ENCODE measurements at places on chromosomes 11 and 22.

DNA sequence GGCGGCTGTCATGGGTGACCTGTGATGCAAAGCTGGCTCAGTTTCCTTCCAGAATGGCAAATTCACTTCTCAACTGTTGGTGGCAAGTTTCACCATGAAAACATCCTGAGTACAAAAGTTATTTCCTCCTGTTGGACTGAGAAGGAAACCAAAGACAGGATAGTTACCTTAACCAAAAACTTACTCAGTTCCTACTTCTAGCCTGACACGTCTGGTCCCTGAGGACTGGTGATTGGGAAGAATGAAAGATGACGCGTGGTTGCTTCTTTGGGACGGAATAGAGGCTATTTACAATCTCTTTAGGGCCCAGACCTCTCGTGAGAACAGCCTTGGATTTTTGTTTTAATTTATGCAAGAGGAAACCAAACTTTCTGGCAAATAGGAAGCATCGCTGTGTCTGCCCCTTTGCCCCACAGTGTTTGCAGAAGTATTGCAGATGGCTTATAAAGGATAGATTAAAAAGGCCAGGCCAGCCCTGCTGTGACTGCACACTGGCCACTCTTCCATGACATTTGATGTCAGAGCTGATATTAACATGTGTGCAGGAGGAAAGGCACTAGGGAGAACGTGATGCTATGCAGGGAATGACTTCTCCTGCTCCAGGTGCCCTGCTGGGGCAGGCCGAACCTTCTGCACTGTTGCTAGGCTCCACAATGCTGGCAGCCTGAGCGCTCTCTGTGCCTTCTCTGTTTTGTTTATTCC lies 7.6 kb downstream of the VPS26B start:
- H3K27me3 ChIP-seq, result no peaks in the 10 kb centered on the region
- peak; percentile 21 for DNase-seq
- no peak overlapping the region for H3K4me3 ChIP-seq
- peaks cover 7% of the 10 kb centered on the region for H3K36me3 ChIP-seq

- H3K4me3 ChIP-seq, result no peak overlapping the region
- DNase-seq, result no peak
- peaks cover 3% of the 10 kb centered on the region for H3K36me3 ChIP-seq
- H3K27ac ChIP-seq, result no peak overlapping the region
These were observed 7.1 kb downstream of the RRP8 start for GRCh38 chr11:6596239-6596877.

DNA sequence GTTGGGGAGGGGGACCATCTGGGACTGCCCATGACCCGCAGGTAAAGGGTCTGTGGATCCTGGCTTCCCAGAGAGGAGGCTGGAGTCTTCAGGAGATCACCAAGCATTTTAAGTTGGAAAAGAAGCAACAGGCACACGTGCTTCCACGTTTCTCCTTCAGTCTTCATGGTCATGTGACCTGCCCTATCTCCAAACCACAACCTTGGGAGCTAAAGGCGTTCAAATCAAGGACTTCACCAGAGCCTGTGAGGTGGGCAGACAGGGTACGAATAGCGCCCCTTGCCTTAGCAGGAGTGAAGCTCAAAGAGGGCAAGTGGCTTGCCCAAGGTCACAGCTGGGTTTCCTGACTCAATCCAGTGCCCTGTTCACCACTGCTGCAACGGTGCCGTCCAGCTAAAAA lies 6.7 kb downstream of the TMEM184B start:
- H3K27me3 ChIP-seq, result no peaks in the 10 kb centered on the region
- DNase-seq, result no peak
- H3K4me1 ChIP-seq, result no peaks in the 10 kb centered on the region
- peak overlapping the region; percentile 47 for H3K27ac ChIP-seq
- no peak overlapping the region for H3K4me3 ChIP-seq

DNA sequence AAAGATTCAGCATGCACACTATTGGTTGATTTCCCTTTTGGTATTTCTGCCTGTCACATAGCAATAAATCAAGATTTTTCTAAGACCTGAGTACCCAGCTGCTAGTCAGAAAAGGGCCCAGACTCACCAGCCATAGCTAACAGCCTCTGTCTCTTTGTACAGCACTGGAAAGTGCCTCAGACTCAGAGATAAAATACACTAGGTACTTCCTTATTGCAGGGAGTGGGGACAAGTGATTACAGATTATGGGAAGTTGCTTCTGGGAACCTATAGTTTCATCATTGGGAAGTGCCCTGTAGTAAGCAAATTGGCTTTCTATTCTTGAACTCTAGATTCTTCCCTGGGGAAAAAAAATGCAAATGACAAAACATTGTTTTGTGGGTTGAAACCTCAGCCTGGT lies at the start of gene CASP5:
TSS of gene CASP5 (minus strand) at position 166 of the 400 bp plus-strand sequence. CDS start at position 134, 32 bp downstream.
- DNase-seq, result no peak
- no peaks in the 10 kb centered on the region for H3K27me3 ChIP-seq
- H3K4me3 ChIP-seq, result no peak within 1 kb of the TSS
- H3K4me1 ChIP-seq, result no peaks in the 10 kb centered on the region

DNA sequence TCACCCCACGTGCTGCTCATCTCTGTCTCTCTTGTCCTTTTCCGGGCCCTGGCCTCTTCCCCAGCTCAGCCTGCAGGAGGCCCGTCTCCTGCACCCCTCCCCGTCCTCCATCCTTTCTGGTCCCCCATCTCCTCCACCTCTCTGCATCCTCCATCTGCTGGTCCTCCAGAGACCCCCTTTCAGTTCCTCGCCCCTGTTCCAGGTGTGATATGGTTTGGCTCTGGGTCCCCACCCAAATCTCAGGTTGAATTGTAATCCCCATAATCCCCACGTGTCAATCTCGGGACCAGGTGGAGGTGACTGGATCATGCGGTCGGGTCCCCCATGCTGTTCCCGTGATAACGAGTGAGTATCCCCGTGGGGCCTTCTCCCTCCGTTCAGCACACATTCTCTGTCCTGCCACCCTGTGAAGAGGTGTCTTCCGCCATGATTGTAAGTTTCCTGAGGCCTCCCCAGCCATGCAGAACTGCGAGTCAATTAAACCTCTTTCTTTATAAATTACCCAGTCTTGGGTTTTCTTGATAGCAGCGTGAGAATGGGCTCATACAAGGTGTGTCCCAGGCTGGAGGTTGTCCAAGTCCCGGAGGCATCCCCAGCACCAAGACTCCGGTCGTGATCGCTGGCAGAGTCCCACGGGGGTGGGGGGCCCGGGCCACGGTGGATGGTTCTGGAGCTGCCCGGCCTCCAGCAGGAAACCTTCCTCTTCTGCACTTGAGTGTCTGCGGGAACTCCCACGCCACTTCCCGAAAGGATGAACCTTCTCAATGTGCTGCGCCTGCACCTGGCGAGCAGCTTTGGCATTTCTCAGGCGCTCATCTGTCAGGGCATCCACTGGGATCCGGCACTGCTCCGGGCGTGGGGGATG lies 29.0 kb upstream of the TOLLIP start:
- no peaks in the 10 kb centered on the region for H3K27me3 ChIP-seq
- no peaks in the 10 kb centered on the region for H3K4me1 ChIP-seq
- H3K4me3 ChIP-seq, result no peak overlapping the region
- H3K36me3 ChIP-seq, result no peaks in the 10 kb centered on the region
- H3K27ac ChIP-seq, result no peak overlapping the region

DNA sequence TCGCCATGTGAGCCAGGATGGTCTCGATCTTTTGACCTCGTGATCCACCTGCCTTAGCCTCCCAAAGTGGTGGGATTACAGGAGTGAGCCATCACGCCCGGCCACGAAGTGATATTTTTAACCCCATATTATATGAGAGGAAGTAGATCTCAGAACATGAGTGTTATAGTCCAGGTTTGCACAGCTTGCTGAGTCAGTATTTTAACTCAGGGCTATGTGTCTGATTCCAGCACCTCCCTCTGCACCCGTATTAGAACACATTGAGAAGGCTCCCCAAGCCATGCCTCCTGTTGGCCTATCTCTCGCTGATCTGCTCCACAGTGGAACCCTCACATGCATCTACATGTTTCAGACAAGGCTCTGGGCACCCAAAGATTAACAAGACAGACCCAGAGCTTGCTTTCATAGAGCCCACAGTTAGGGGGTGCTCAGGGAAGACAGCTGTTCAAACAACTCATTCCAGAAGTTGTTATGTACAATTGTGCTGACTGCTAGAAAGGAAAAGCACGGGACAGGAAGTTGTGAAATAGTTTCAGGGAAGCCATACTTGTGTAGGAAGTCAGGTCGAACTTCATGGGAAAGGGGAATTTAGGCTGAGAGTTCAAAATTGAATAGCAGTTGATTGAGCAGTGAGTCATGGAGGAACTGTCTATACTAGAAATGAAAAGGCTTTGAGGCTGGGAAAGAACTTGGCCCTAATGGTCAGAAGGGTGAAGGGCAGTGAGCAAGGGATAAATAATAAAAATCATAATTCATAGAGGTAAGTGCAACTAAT lies 49.3 kb upstream of the CLPB start:
- peaks cover 2% of the 10 kb centered on the region for H3K4me1 ChIP-seq

DNA sequence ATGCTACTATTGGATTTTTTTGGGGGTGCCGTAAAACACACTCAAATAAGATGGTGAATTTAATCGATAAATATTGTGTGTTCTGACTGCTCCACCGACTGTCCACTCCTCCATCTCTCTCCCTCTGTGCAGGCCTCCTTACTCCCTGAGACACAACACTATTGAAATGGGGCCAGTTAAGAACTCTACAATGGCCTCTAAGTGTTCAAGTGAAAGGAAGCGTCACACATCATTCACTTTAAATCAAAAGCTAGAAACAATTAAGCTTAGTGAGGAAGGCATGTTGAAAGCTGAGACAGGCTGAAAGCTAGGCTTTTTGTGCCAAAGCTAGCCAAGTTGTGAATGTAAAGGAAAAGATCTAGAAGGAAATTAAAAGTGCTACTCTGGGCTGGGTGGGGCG lies 156.7 kb downstream of the CTTN start:
- no peak overlapping the region for H3K27ac ChIP-seq
- H3K27me3 ChIP-seq, result no peaks in the 10 kb centered on the region
- no peaks in the 10 kb centered on the region for H3K4me1 ChIP-seq
- H3K36me3 ChIP-seq, result no peaks in the 10 kb centered on the region
- DNase-seq, result peak; percentile 33

- H3K4me1 ChIP-seq, result peaks cover 5% of the 10 kb centered on the region
- H3K4me3 ChIP-seq, result no peak overlapping the region
- DNase-seq, result no peak
These were observed 51.4 kb downstream of the BDNF start for GRCh38 chr11:27648840-27649239.

- no peak overlapping the region for H3K4me3 ChIP-seq
- DNase-seq, result no peak
- no peaks in the 10 kb centered on the region for H3K36me3 ChIP-seq
- H3K4me1 ChIP-seq, result no peaks in the 10 kb centered on the region
These were observed 53.5 kb upstream of the SLC35C1 start for GRCh38 chr11:45751430-45751829.

GRCh38 chr22:29750559-29751538 lies 16.0 kb downstream of the ZMAT5 start:
- no peaks in the 10 kb centered on the region for H3K4me1 ChIP-seq
- H3K4me3 ChIP-seq, result no peak overlapping the region
- no peak overlapping the region for H3K27ac ChIP-seq
- no peaks in the 10 kb centered on the region for H3K27me3 ChIP-seq

DNA sequence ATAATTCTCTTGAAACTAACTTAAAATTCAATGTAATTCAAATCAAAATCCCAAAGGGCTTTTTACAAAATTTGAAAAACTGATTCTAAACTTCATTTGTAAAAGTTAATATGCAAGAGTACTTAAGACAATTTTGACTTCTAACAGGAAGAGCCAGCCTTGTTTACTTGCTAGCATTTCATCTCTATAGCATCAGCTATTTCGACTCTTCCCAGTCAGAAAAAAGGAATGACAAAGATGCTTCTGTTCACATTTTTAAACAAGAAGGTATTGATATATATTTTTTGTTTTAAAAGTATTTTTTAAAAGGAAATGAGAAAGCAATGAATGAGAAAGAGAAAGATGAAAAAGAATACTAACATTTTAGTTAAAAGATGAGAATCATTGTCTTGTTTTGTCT lies 16.4 kb downstream of the SLN start:
- H3K27me3 ChIP-seq, result no peaks in the 10 kb centered on the region
- H3K27ac ChIP-seq, result no peak overlapping the region
- DNase-seq, result no peak

- peak; percentile 94 for DNase-seq
- H3K4me3 ChIP-seq, result peak overlapping the region; percentile 46
- peaks cover 8% of the 10 kb centered on the region for H3K27me3 ChIP-seq
- H3K27ac ChIP-seq, result peak overlapping the region; percentile 97
- H3K4me1 ChIP-seq, result peaks cover 40% of the 10 kb centered on the region
- H3K36me3 ChIP-seq, result no peaks in the 10 kb centered on the region
These were observed 10.1 kb downstream of the PIM3 start for GRCh38 chr22:49970528-49971231.

- H3K4me1 ChIP-seq, result no peaks in the 10 kb centered on the region
- H3K27ac ChIP-seq, result no peak overlapping the region
- DNase-seq, result no peak
- no peaks in the 10 kb centered on the region for H3K36me3 ChIP-seq
- no peak overlapping the region for H3K4me3 ChIP-seq
These were observed 719.3 kb downstream of the JRKL start for GRCh38 chr11:97109078-97109477.

DNA sequence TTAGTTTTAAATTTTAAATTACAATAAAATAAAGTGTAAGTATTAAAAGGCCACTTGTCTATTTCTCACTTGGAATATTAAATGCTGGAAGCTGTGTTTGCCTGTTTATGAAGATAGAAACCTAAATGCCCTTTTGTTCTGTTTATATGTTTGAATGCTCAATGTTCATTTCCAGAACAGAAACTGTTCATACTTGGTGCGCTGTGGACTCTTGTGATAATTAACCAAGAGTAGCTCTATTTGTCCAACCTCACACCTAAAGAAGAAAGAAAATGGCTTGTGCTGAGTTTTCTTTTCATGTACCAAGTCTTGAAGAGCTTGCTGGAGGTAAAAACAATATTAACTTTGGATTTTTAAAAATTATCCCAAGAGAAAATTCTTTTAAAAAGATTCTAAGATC lies 5.7 kb downstream of the C11orf54 start:
- H3K4me1 ChIP-seq, result no peaks in the 10 kb centered on the region
- no peak for DNase-seq
- peak overlapping the region; percentile 61 for H3K4me3 ChIP-seq
- H3K27me3 ChIP-seq, result no peaks in the 10 kb centered on the region
- peak overlapping the region; percentile 23 for H3K27ac ChIP-seq

GRCh38 chr22:49322231-49322630 lies 505.4 kb downstream of the BRD1 start:
- no peaks in the 10 kb centered on the region for H3K36me3 ChIP-seq
- H3K27ac ChIP-seq, result no peak overlapping the region
- H3K4me1 ChIP-seq, result no peaks in the 10 kb centered on the region
- no peaks in the 10 kb centered on the region for H3K27me3 ChIP-seq
- DNase-seq, result no peak

DNA sequence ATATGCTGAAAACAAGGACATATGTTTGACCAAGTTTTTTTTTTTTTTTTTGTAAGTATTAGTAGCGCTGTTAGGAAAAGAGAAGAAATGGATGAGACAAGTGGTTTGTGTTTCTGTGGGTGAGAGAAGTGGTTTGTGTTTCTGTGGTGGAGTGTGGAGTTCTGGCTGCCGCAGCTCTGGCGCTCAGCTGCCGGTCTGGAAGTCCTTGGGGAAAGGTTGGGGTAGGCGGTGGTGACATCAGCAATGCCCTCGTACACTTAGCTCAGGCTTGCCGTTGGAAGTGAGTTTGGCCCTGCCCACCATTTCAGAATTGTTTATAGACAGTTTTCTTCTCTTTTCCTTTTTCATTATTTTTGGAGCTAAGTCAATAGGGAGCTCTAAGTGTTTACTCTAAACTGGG lies 116.6 kb downstream of the TBC1D22A start:
- H3K4me1 ChIP-seq, result peaks cover 3% of the 10 kb centered on the region
- no peaks in the 10 kb centered on the region for H3K27me3 ChIP-seq
- no peak overlapping the region for H3K4me3 ChIP-seq
- no peaks in the 10 kb centered on the region for H3K36me3 ChIP-seq

Data from kidney (tissue), 22 donors.